ENCODE measurements at places on chromosomes 12 and 14.

DNA sequence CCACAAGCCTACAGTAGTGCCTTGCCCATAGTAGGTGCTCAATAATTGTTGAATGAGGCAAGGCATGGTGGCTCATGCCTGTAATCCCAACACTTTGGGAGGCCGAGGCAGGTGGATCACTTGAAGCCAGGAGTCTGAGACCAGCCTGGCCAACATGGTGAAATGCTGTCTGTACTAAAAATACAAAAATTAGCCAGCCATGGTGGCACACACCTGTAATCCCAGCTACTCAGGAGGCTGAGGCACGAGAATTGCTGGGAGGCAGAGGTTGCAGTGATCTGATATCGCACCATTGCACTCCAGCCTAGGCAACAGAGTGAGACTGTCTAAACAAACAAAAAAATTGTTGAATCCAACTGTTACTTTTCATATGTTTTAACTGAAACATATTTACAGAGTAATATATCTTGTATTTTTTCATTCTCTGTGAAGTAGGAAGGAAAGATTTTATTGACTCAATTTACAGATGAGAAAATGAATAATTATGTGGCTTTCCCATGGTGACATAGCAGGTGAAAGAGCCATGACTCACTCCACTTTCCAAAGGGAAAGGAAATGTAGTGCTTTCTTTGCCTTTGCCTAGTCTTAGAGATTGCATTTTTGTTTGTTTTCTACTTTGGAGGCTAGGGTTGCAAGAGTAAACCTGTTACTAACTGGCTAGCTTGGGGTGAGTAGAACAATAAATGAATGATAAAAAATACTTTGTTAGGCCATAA, 95.4 kb upstream of the SLC38A4 start:
- no peak for DNase-seq

DNA sequence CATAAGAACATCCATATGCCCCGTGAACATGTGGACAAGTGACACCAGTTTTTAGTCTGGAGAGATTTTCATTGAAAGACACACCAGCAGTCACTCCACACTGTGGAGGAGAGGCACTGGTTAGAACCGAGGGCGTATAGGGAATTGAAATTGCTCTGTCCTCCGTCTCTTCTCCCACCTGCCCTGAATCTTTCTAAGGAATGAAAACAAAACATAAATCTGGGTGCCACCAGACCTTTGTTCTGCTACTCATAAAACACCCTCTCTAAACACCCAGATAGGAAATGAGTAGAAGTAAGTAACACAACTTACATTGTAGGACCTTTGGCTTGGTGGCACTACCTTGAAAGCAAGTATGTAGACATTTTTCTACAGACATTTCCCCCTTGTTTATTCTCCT, 37.1 kb upstream of the STON2 start:
- DNase-seq, result no peak

- DNase-seq, result no peak
Observed at GRCh38 chr12:94698578-94698977, 48.2 kb upstream of the TMCC3 start.

GRCh38 chr12:120230974-120231315, 30.0 kb upstream of the RPLP0 start:
- no peak for DNase-seq

- DNase-seq, result peak; percentile 65
Observed at GRCh38 chr12:6268484-6269157, 41.9 kb upstream of the PLEKHG6 start.

- no peak for DNase-seq
Observed at GRCh38 chr12:94571556-94571955, 78.8 kb downstream of the TMCC3 start.

- no peak for DNase-seq
Observed at GRCh38 chr12:69309461-69309860, 38.7 kb upstream of the LYZ start.

DNA sequence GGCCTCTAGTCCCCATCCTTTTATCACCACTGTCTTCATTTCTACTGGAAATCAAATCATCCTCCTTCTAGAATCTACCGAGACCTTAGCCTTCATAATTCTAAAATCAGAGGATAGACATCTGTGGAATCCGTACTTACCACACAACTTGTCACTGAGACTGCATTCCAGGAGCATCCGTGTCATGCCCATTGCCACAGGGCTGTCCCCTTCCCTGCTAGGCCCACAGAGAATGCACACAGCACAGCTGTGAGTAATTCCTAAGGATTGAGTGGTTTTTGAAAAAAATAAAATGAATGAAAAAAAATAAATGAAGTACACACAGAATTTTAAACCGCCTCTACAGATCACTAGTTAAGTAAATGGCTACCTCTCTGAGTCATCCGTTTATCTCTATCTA, 21.0 kb upstream of the MAGOHB start:
- no peak for DNase-seq

DNA sequence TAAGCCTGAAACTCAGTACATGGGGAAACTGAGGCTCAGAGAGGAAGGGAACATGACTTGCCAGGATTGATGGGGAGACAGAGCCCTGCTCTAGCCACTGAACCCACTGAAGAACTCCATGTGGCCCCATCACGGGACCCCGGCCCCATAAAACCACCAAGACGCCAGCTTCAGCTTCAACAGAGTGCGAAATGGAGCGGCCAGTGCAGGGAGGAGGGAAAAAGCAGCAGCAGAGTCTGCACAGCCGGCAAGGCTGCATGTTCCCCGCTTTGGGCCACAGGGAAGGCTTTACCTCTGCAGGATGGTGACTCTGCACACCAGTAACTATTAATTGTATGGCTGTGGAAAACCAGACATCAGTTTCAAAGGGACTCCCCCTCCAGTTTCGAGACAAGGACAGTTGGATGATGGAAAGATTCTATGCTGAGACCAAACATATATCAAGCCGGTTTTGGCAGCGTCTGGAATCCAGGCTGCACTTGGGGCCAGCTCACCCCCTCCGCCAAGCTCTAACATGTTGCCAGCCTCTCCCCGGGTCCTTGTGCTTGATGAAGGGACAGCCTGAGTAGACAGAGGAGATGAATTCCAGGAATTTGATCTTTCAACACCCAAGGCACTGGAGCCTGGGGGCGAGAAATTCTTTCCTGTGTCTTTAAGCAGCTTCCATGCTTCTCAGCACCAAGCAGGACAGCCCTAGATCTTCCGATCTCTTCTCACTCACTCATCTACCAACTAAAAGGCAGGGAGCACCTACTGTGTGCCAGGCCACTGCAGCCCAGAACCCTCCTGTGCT, 55.7 kb upstream of the BCL11B start:
- DNase-seq, result peak; percentile 2

- DNase-seq, result no peak
Observed at GRCh38 chr12:55727643-55728185, 1.1 kb downstream of the CD63 start.

- DNase-seq, result no peak
Observed at GRCh38 chr14:65946494-65946893, 534.0 kb downstream of the FUT8 start.

DNA sequence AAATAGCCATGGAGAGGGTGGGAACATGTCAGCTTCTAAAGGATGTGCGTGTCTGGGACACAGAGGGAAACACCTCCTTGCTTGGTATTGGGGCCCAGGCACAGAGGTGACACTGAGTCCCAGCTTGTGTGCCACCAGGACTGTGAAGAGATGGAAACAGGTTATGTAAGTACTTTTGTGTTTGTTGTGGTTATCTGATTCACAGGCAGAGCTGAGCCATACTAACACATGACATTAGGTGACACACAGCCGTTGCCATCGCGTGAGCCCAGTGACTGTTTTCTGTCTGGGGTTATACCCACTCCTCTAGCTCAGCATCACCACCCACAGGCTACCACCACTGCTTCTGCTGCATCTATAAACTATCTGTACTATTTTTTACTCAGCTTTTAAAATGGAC, 12.1 kb upstream of the FLVCR2 start:
- DNase-seq, result peak; percentile 61

GRCh38 chr12:116813271-116814041, 67.8 kb downstream of the HRK start:
- DNase-seq, result no peak

All from breast epithelium (tissue), 4 donors.